ENCODE measurements at places on chromosomes 1 and 21.

- no peak for DNase-seq
Observed at GRCh38 chr1:174800216-174800851, 199.4 kb upstream of the CACYBP start.

GRCh38 chr1:41564741-41565475 is 80.4 kb upstream of the EDN2 start:
- DNase-seq: no peak

GRCh38 chr1:3432306-3432705 is 22.2 kb upstream of the ARHGEF16 start:
- no peak for DNase-seq

DNA sequence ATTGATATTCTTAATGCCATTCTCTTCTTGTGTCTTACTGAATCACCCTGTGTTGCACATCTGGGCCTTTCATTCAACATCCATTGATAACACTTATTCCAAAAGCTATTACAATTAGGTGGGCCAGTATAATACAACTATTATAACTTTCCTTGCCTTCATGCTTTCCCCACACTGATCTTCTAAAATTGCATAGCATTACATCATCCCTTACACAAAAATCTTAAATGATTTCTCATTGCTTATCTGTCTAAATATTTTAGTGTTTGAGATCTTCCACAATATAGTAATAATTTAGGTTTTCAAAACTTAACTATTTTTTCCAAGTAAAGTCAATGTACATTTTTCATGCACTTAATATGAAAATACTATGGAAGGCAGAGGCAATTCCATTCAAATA is 1634.1 kb downstream of the PLA2G4A start:
- DNase-seq: no peak

DNA sequence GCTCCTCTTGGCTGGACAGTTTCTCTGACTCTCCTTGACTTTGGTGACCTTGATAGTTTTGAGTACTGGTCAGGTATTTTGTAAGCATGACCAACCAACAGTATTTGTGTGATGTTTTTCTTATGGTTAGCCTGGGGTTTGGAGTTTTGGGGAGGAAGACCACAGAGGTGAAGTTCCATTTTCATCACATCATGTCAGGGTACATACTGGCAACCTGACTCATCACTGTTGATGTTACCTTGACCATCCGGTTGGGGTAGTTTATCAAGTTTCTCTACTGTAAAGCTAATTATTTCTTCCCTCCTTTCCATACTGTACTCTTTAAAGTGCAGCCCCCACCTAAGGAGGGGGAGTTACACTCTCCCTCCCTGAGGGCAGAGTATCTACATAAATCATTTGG is 13.4 kb downstream of the OSCP1 start:
- no peak for DNase-seq

DNA sequence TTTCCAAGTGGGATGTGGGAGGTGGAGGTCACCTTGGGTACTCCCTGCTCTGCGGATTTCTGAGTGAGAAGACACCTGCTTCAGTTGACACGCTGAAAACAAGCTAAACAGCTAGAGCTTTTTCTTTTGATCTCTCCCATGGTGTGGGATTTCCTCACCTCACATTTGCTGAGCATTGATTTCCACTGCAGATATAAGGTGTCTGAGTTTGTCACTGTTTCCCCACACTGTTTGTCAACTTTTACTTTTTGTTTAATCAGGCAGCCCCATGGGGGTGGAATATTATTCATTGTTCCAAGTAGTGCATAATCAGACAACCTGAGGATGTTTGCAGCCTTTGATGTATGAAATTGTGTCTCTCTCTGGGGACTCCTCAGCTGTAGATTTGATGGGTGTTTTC is 49.5 kb downstream of the FASLG start:
- DNase-seq: no peak

GRCh38 chr21:35019631-35020032 is 29.5 kb downstream of the RUNX1 start:
- DNase-seq: no peak

GRCh38 chr1:16356867-16357266 is 4.6 kb upstream of the FBXO42 start:
- no peak for DNase-seq
